ENCODE measurements at places on chromosomes 11 and 22.

DNA sequence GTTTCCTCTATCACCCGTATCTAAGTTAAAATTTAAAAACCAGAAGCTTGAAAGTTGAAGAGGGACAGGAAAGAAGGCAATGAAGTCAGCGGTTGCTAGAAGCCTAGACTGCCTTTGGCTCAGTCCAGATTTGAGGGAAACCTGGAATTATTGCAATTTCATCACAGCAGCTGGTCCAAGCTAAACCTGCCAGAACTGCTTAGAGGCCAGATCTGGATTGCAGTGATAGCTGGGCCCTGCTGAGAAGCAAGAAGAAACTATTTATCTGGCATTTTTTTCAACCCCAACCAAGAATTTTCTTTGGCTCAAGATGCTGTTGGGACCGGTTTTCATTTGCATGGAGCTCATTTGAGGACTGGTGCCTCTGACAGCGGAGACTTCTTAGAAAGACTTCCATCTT, 121.5 kb upstream of the TEAD1 start:
- DNase-seq = no peak

GRCh38 chr22:26624803-26625202, 3.0 kb downstream of the CRYBA4 start:
- DNase-seq = no peak

DNA sequence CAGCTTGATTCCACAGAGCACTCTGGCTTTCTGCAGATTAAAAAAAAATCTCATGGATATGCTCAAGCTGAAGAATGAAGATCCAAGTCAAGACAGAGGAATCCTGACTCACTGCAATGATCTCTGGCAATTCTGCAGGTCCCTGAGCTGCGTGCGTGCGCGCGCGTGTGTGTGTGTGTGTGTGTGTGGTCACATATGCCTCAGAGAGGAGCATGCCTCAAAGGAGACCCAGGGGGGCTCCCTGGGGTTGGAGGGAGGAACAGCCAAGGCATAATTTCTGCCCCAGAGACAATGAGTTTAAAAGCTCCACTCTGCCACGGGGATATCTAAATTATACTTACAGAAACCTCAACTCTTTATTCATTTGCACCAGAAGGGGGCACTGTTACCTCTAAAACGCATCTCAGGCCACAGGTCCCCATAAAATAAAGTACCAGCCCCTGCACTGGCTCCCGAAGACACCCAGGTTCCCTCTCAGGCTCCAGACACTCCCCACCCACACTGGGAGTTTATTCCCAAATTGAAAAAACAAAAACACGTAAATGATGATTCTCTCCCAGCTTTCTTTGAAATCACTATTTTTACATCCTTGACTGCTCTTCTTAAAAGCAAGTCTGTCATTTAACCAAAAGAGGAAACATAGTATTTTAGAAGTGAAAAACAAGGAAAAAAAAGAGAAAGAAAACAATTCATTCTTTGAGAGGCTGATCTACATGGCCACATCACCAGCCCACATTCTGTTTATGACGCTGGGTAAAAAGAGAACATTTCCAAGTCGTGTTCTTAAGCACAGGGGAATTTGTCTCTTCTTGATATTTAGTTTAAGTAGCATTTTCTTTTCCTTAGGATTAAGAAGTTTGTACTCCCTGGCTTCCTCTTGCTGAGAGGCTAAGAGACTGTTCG, 401.0 kb downstream of the LARGE1 start:
- no peak for DNase-seq

GRCh38 chr11:9516113-9516512, 55.3 kb downstream of the ZNF143 start:
- DNase-seq = no peak

GRCh38 chr11:123187665-123188507, 7.2 kb downstream of the CLMP start:
- DNase-seq = no peak

All from stimulated activated CD4-positive, alpha-beta T cell treated with anti-CD3 and anti-CD28 coated beads, Interleukin-1b, Interleukin-23, amount 100 ng/mL, for 1 hour (primary cell).